Sigmoid colon (tissue), 7 donors: ENCODE measurements at places on chromosomes 11 and 22. TPM values are rescaled to one million over a fixed set of nuclear protein-coding genes. Genes with fewer than 3 reads are reported as not detected.
A peak's percentile ranks its signal among the peaks of the same experiment; 100 is the strongest.

The UBQLN3 gene
- 1.1 TPM for total RNA-seq

The CRYBA4 gene
- total RNA-seq = not detected

The MS4A15 gene
- total RNA-seq = not detected

The SDHD gene
- total RNA-seq = 96.4 TPM

The KMT5B gene
- total RNA-seq = 45.7 TPM

DNA sequence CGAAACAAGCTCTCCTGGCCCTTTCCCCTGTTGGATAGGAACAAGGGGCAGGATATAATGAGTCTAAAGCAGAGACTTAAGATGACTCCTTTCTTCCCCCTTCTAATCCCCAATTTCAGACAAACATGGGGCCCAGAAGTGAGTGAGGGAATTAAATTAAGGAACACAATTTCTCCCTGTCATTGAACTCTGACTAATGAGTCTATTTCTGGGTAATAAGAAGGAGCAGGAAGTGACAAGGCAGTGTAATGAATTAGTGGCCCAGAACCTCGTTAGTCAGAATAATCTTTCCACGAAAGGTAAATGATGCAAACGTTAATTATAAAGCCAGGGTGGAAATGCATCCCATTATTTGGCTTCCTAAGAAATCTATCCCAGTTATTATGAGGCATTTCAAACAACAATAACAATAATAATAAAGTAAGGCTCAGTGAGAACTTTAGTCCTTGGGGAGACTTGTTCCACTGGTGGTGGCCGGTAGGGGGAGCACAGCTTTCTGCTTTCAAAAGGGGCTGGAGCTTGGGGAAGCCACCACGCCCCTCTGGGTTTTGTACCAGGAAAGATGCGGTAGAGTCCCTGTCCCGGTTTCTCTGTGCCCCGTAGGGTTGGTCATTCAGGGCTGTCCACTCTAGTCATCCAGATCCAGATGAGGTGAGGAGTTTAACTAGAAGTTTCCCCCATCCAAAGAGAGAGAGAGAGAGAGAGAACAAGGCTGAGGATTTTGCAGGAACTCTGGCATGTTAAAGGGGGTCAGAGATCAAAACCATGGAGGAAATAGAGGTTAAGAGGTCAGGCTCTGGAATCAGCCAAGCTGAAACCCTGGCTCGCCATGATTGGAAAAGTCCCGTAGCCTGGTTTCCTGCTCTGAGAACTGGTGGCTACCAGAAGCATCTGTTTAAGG, 298.3 kb downstream of the NTM start:
- no peak overlapping the region for H3K4me3 ChIP-seq
- H3K27ac ChIP-seq = no peak overlapping the region
- no peaks in the 10 kb centered on the region for H3K27me3 ChIP-seq
- peak; percentile 61 for DNase-seq
- H3K4me1 ChIP-seq = no peaks in the 10 kb centered on the region

- H3K36me3 ChIP-seq = no peaks in the 10 kb centered on the region
- no peaks in the 10 kb centered on the region for H3K4me1 ChIP-seq
- no peak overlapping the region for H3K4me3 ChIP-seq
- no peak overlapping the region for H3K27ac ChIP-seq
These were observed 30.4 kb upstream of the TMEM86A start for GRCh38 chr11:18668131-18668530.

DNA sequence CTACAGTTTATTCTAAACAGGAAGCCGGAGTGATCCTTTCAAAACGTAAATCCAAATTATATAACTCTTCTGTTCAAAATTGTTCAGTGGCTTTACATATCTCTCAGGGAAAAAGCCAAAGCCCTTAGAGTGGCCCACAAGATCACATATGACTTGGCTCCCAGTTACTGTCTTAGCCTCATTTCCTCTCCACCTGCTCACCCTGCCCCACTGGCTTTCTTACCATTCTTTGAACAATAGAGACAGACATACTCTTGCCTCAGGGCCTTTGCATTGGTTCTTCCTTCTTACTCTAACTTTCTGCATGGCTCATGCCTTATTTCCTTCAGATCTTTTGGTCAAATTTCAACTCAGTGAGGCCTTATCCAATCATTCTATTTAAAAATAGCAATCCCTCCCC, 52.1 kb downstream of the STIM1 start:
- H3K4me3 ChIP-seq = no peak overlapping the region
- H3K4me1 ChIP-seq = no peaks in the 10 kb centered on the region
- H3K27ac ChIP-seq = no peak overlapping the region
- no peaks in the 10 kb centered on the region for H3K36me3 ChIP-seq

DNA sequence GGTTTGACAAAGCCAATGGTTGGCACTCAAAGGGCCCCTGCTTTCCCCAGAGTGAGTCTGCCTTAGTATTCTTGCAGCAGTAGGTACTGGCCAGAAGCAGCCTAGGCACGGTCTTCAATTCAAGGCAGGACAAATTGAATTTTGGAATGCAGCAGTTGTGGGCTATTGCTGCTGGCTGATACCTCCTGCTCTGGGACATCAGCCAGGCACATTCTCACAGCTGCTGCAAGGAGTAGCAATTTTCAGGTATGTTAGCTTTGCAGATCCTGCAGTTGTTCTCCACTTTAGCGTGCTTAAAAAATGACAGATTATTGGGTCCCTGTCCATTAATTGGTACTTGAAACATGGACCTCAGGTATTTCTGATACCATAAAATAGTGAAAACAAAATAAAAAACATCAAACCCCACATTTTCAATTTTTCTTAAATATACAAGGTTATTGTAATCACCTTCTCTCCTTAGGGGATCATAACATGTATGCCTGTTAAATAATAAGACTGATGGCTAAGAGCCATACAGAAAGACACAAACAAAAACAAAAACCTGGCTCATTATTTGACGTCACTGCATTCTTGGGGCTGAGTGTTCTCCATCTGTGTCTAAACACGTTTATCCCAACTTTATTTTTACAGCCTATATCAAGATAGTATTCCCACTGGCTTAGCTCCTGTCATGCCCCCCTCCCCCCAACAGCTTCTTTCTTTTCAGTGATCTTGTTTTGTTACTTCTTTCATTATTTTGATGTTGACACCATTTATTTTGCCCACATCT, 85.1 kb upstream of the CARD18 start:
- no peak overlapping the region for H3K27ac ChIP-seq
- H3K4me3 ChIP-seq = no peak overlapping the region
- DNase-seq = no peak
- no peaks in the 10 kb centered on the region for H3K36me3 ChIP-seq
- no peaks in the 10 kb centered on the region for H3K4me1 ChIP-seq
- no peaks in the 10 kb centered on the region for H3K27me3 ChIP-seq
